Ovary (tissue), 10 donors: ENCODE measurements at places on chromosomes 5 and 9.

DNA sequence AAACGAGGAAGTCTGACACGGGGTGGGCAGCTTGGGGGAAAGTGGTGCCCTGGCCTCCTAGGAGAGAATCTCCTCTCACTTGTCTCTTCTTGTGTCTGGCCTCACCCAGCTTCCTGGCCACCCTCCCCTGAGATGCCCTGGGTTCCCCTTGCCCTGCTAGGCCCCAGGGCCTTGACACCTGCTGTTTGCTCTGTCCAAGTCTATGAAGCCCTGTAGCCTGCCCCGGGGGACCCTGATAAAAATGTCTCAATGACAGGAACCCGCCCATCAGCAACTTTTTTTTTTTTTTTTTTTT, 35.0 kb upstream of the SUSD3 start:
- no peaks in the 10 kb centered on the region for H3K27me3 ChIP-seq
- H3K4me1 ChIP-seq: no peaks in the 10 kb centered on the region
- DNase-seq: no peak

DNA sequence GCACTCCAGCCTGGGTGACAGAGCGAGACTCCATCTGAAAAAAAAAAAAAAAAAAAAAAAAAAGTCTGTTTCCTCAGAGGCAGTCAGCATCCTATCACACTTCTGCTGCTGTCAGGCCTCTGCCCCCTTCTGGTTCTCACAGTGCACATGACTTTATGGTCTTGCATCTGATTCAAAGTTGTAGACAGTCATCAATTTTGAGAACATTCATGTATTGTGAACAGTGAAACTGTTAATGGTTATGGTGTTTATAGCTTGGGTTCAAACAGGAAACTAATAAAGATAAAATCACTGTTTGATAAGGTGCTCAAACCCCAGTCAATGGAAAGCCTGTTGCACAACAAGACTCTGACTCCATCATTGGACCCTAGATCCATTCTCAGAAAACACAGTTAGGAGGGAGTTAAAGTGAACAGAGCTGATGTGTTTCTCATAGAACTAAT, 61.4 kb downstream of the FOXD1 start:
- H3K4me1 ChIP-seq: no peaks in the 10 kb centered on the region
- DNase-seq: no peak
- no peak overlapping the region for H3K4me3 ChIP-seq

DNA sequence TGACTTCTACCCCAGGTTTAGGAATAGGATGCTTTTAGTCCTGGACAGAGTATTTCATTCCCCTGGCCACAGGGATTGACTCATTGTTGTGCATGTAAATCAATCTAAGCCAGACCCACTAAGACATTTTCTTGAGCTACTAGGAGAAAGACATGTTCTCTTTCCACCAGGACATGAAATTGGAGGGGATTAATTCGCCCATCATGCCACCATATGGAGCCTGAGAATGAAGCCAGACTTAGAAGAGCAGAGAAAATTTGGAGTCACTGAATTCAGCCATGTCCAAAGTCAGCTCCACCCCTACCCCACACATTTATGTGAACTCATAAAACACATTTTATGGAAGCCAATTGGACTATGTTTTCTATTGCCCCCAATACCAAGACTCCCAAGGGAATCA, 322.5 kb downstream of the NFIB start:
- no peak overlapping the region for H3K4me3 ChIP-seq
- H3K36me3 ChIP-seq: no peaks in the 10 kb centered on the region
- H3K4me1 ChIP-seq: no peaks in the 10 kb centered on the region
- H3K27me3 ChIP-seq: no peaks in the 10 kb centered on the region
- H3K27ac ChIP-seq: no peak overlapping the region
- DNase-seq: no peak

GRCh38 chr9:121956808-121957207, 136.3 kb downstream of the TTLL11 start:
- no peaks in the 10 kb centered on the region for H3K36me3 ChIP-seq
- H3K4me3 ChIP-seq: no peak overlapping the region
- no peak overlapping the region for H3K27ac ChIP-seq
- no peaks in the 10 kb centered on the region for H3K27me3 ChIP-seq
- no peak for DNase-seq

DNA sequence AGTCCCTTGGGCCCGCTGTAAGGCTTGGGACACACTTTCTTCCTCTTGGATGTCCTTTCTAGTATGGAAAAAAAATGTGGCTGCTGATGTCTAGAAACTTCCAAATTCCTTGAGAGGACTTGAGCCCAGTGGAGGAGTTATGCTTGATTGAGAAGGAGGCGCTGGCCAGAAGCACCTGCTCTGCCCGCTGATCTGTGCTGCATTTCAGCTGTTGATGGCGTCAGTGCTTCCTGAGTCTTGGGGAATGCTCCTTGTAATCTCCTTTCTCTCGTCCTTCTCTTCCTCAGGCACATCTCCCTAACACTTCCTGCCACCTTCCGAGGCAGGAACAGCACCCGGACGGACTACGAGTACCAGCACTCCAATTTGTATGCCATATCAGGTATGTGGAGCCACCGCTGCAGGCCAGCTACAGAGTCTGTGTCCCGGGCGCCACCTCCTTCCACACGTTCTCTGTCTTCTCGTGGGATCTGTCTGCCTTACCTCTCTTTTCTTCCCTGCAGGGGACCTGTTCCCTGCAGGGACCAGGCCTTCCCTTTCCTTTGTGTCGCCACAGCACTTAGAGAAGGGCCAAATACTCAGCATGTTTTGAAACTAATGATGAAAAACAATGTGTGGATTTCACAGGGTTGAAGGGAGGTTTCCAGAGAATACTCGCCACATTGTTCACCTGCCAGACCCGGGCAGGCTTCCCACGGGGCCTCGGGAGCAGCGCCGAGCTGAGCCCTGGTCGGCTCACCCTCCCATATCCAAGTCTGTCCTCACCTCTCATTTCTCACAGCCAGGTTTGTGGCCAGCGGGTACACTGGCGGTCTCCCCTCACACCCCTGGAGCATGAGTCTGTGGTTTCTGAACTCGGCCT, 95.2 kb downstream of the MVB12B start:
- DNase-seq: no peak
- H3K27ac ChIP-seq: no peak overlapping the region
- H3K36me3 ChIP-seq: no peaks in the 10 kb centered on the region
- H3K4me1 ChIP-seq: no peaks in the 10 kb centered on the region
- H3K27me3 ChIP-seq: no peaks in the 10 kb centered on the region

DNA sequence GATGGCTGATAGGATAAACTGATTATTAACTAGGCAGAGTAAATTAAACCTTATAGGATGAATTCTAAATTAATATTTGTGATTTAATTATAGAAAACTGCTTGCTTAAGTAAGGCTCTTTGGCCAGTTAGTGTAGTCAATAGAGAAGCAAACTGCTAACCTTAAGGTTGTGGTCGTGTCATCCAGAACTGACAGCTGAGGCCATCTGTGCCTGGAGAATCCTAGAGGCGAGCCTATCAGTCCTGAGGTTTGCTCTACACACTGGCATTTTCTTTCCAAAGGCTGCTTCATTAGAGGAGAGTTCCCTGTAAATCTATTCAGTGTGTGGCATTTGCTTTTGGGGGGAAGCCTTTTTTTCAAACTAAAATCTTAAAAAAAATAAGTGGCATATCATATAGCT, 169.2 kb downstream of the MEF2C start:
- no peaks in the 10 kb centered on the region for H3K36me3 ChIP-seq
- no peaks in the 10 kb centered on the region for H3K27me3 ChIP-seq
- H3K4me3 ChIP-seq: no peak overlapping the region
- no peak for DNase-seq

- no peaks in the 10 kb centered on the region for H3K4me1 ChIP-seq
- no peak for DNase-seq
- H3K27ac ChIP-seq: no peak overlapping the region
- H3K36me3 ChIP-seq: no peaks in the 10 kb centered on the region
- H3K27me3 ChIP-seq: no peaks in the 10 kb centered on the region
Observed at GRCh38 chr5:102307232-102307631, 11.1 kb upstream of the SLCO4C1 start.

- no peak overlapping the region for H3K4me3 ChIP-seq
- no peak overlapping the region for H3K27ac ChIP-seq
- H3K27me3 ChIP-seq: no peaks in the 10 kb centered on the region
- H3K4me1 ChIP-seq: no peaks in the 10 kb centered on the region
- no peak for DNase-seq
Observed at GRCh38 chr9:132984202-132985070, 5.9 kb downstream of the GFI1B start.

DNA sequence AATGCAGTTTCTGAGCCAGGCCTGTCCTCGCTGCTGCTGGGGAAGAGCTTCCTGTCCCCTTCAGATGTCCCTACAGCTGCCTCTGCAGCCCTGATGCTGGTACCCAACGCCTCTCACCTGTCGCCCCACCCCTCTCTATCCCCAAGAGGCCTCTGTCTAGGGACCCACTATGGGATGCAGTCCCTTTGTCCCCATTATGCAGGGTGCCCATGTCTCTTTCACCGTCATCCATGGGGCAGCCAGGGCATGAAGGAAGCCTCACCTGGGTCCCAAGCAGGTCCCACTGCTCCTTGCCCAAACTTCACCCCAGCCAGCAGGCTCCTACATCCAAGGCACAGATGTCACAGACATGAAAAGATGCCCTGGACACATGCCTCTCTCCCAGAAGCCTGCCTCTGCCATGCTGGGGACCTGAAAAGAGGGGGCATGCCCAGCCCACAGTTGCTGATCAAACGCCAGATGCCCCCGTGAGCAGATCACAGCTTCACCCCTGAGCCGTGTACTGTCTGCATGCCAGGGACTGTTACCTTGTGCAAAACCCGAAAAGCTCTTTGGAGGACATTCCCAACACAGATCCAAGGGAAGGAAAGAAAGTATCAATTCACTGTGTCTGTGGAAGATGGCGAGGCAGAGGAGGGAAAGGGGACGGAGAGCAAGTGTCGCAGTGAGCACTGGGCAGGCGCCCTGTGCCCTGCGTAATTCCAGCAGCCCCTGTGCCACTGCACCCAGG, 81.0 kb downstream of the ADAMTS2 start:
- H3K36me3 ChIP-seq: no peaks in the 10 kb centered on the region
- H3K27ac ChIP-seq: no peak overlapping the region
- no peaks in the 10 kb centered on the region for H3K27me3 ChIP-seq
- DNase-seq: peak; percentile 16

GRCh38 chr9:20559231-20559890, 62.9 kb downstream of the MLLT3 start:
- H3K27ac ChIP-seq: no peak overlapping the region
- H3K27me3 ChIP-seq: no peaks in the 10 kb centered on the region
- DNase-seq: no peak
